ENCODE measurements at places on chromosomes 3 and 15.
A peak's percentile ranks its signal among the peaks of the same experiment; 100 is the strongest.

GRCh38 chr15:33341953-33342352 lies 31.2 kb downstream of the RYR3 start:
- DNase-seq, result no peak

GRCh38 chr3:51686512-51687215 lies 15.6 kb downstream of the TEX264 start:
- peak; percentile 53 for DNase-seq

- DNase-seq, result no peak
Observed at GRCh38 chr3:128505771-128506170, 12.8 kb upstream of the GATA2 start.

DNA sequence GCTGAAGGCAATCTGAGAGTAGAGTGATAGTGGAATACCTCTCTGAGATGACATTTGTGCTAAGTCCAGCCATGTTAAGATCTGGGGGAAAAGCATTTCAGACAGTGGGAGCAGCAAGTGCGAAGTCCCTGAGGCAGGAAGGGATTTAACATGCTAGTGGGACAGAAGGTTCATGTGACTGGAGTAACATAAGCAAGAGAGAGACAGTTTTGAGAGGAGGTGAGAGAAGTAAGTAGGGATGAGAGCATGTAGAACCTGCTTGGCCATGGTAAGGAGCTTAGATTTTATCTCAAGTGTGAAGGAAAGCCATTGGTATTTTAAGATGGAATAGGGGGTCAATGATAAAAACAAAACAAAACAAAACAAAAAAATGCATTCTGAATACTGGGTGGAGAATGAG lies 358.6 kb upstream of the KCNH8 start:
- DNase-seq, result no peak

- DNase-seq, result no peak
Observed at GRCh38 chr3:80734483-80734882, 966.7 kb upstream of the ROBO1 start.

- no peak for DNase-seq
Observed at GRCh38 chr3:186107215-186108105, 1.4 kb downstream of the ETV5 start.

DNA sequence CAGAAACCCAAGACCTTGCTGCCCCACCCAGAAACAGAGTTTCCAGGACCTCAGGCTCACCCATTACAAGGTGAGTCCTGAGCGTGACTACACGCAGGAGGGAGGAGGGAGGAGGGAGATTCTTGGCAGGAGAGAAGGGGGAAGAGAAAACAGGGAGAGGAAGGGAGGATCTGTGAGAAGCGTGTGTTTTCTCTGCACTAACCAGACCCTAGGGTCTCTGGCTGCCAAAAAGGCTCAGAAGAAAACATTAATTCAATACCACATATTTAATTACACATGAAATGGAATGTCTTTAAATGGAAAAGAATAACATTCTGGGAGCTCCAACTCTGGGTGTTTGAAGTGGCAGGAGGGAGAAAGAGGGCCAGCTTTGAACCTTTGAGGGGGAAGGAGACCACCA lies 309.0 kb downstream of the NTRK3 start:
- no peak for DNase-seq

GRCh38 chr15:64044300-64045100 lies 1.8 kb downstream of the DAPK2 start:
- no peak for DNase-seq

DNA sequence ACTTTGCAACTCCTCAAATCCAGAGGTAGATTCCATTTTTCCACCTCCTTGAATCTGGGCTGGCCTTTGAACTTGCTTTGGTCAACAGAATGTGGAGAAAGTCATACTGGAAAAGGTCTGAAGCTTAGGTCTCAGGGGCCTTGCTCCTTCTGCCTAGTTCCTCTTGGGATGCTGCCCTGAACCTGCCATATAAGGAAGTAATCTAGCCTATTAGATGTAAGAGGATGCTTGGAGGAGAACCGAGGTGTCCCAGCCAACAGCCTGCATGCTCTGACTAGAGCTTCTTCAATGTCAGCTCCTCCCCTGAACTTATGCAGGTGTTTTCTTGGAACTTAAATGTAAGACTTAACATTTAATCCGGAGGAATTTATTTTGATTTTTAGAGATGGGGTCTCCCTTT lies 2.0 kb upstream of the TMED3 start:
- DNase-seq, result no peak

- DNase-seq, result no peak
Observed at GRCh38 chr15:47720555-47720954, 3.2 kb downstream of the SEMA6D start.

DNA sequence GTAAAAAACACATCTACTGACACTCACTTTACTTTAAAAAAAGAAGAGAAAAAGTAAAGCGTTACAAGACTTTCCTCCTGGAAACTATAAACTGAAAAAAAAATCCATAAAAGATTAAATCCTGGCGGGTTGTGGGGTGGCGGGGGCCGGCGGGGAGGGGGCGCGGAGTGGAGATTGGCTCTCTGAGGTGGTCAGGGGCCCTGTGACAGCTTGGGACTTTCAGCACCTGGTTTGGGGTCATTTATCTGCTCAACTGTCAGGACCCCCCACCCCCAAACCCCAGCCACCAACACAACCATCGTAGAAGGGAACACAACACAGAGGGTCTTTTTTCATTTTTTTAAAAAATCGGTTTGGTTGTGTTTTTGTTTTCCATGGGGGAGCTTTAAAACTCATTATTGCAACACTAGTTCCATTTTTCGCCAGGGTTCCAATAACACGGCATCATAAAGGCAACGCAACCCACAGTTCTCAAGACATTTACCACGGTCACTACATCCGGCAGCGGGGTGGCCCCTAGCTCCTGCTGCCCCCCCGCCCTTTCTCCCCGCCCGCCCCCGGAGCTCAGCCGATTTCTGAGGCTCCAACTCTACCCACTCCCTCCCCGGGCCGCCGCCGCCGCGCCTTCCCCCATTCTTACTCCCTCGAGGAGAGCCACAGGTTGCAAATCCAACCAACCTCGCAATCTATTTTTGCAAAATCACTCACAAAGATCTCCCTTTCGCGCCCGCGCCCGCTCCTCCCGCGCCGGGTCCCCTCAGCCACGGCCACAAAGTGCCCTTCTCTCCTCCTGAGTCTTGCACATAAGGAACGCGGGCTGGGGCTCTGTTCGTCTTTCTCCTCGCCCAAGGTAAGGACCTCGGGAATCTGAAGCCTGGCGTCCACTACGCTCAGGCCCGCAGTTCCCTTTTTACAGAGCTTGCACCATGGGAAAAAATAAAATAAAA lies 1.8 kb downstream of the BCL6 start:
- DNase-seq, result peak; percentile 25

DNA sequence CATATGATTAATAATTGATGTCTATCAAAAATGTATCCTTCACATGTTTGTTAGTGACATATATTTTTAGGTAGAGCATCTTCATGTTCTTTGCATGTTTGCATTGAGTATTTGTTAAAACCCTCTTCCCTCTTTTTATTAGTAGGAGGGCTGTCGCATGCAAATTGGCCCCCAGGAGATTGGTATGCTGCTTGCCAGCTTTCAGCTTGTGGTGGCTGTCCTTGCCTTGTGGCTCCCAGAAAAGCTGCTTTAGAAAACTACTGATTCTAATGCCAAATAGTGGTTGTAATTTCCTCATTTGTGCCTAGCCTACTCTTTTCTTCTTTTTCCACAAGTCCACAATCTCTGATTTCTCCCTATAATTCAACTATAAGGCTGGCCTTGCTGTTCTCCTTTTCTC lies 886.8 kb downstream of the VGLL3 start:
- no peak for DNase-seq

GRCh38 chr15:68295014-68295805 lies 17.7 kb downstream of the FEM1B start:
- no peak for DNase-seq

- no peak for DNase-seq
Observed at GRCh38 chr15:70766597-70766996, 3.2 kb upstream of the UACA start.

- no peak for DNase-seq
Observed at GRCh38 chr3:128155616-128156360, 2.5 kb downstream of the EEFSEC start.

DNA sequence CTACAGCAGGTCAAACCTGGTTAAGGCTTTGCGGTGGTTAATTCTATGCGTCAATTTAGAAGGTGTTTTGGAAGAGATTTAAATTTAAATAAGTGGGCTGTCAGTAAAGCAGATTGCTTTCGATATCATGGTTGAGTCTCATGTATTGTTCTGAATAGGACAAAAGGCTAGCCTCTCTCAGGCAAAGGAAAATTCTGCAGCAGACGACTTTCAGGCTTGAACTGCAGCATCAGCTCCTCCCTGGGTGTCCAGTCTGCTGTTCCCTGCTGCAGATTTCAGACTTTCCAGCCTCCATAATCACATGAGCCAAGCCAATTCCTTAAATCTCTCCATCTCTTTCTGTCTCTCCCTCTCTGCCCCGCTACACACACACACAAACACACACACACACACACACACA lies 143.2 kb downstream of the TUSC7 start:
- DNase-seq, result no peak

GRCh38 chr3:36866368-36866767 lies 78.5 kb downstream of the TRANK1 start:
- DNase-seq, result no peak

DNA sequence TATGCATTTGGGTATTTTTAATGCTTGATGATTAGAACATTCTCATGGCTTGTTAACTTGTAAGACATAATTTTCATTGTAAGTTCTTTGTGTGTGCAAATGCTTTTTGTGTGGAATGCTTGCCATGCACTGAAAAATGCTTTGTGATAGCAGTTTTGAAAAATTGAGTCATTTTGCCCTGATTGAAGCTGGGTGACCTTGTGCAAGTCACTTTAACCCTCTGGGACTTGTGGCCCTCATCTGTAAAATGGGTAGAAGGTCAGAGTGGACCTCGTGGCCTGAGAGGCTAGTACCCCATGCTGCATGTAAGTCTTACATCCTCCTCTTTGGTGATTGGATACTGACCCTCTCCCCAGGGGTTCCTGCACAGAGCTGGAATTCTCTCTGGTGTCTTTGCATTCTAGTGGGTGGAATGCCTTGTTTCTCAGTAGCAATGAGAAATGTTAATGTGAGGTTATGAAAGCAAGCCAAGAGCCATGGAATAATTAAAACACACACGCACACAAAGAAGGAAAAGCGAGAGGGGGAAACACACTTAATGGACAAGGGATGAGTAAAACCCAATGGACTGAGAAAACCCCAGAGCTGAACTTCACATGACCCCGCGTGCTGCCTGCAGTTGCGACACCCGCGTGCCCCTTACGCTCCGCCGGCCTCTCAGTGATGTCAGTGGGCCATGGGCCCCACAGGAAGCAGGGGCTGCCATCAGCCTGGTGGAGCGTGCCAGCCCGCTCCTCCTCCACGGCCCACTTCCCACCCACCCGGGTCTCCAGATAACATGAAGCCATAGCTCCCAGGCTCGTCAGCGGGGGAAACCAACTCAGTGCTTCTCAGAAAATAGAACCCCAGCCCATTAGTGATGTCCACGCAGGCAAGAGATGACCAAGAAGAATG lies 44.0 kb downstream of the SMAD3 start:
- DNase-seq, result no peak

DNA sequence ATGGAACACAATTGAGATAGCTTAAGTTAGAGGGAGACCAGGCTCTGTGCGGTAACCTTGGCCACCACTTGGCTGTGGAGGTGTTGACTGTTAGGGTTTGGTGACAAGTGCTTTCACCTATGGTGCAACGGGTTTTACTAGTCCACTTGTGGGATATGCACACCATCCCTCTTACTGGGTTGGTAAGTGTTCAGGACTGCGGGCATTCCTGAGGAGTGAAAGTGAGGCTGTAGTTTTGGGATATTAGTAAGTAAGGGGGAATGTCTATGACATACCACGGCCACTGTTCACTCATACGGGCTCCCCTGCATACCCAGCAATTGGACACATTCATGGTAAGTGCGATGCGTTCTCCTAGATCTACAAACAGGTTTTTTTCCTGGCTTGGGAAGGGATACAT lies 8.0 kb upstream of the RAD54L2 start:
- no peak for DNase-seq

DNA sequence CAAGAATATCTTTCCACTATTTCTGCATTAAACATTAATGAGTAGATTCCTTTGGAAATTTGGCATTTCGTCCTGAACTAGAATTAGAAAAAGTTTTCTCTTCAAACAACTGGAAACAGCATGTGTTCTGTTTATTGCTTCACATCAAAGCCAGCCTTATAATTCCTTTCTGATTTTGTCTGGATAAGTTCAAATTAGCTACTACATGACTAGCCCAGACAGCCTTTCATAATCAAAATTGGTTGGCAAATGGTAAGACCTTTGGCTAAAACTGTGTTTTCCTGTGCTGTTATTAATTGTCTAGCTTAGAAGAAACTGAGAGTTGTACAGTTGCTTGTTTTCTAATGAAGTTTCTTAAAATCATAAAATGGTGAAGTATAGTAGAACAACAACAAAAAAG lies 52.7 kb upstream of the P3H2 start:
- no peak for DNase-seq

- no peak for DNase-seq
Observed at GRCh38 chr15:55942332-55942731, 51.1 kb downstream of the NEDD4 start.

DNA sequence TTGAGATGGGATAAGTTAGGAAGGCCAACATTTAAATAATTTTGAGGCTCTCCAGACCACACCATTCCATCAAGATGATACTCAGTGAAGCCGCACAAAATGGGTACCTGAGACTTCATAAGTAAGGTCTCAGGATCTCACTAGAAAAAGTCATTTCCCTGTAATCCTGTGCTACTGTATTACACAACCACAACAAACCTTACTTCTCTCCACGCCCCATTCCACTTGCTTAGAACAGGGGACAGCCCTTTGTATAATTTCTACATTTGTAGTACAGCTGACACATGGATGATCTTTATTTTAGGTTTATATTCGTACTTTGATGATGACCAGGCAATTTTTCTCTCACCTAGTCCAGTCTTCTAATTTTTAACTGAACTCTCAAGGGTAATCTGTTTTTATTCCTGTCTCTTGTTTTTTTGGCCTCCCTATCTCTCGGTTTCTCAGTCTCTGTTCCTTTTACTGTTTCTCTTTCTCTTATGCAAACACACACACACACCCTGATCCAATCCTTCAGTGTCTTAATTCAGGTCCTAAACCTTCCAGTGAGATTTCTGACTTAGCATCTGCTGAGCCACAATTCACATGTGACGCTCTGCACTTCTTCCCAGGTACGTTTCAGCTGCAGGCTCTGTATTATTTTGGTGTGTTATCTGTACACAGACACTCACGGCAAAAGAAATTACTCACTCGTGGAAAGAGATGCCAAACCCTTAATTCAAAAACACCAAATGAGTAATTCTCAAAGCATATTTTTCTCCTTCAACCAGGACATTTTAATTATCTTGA lies 223.2 kb upstream of the THBS1 start:
- DNase-seq, result no peak

DNA sequence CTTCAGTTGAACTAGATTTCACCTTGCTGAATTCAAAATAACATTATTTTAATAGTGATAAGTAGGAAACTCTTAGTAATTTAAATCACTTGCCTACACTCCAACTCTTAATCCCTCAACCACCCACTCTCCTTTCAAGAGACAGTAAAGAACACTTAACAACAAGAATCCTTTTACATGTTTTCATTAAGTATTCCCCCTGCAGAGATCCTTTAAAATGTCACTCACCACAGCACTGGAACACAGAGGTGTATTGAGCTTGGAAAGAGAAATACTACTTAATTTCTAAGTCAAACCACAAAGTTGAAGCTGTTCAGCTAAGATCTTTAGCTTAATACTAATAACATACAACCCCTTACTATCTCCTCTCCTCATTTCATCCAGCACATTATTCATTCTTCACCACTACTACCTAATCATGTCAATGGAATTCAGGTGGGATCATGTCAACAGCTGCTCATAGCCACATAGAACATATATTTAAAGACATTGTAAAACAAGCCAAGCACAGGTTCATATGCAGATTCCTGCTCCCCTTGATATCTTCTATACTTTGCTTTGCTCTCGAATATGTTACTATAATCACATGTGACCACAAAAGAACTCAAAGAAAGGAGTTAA lies 40.5 kb downstream of the IMPG2 start:
- DNase-seq, result no peak

Measured in stimulated activated CD8-positive, alpha-beta memory T cell treated with anti-CD3 and anti-CD28 coated beads, Interleukin-4, amount 100 ng/mL, for 1 hour (primary cell).